ENCODE measurements at places on chromosomes 4 and X.

DNA sequence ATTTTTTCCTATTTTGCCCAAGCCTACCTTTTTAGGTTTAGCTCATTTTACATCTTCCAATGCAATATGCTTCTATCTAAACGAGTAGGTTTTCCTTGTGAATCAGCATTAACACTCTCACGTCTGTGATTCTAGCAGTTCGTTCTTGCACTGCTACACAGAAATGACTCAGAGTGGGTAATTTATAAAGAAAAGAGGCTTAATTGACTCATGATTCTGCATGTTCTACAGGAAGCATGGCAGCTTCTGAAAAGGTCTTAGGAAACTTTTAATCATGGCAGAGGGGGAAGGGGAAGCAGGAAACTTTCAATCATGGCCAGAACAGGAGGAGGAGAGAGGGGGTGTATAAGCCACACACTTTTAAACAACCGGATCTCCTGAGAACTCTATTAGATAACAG is 44.9 kb downstream of the SPANXN1 start:
- no peak for DNase-seq

DNA sequence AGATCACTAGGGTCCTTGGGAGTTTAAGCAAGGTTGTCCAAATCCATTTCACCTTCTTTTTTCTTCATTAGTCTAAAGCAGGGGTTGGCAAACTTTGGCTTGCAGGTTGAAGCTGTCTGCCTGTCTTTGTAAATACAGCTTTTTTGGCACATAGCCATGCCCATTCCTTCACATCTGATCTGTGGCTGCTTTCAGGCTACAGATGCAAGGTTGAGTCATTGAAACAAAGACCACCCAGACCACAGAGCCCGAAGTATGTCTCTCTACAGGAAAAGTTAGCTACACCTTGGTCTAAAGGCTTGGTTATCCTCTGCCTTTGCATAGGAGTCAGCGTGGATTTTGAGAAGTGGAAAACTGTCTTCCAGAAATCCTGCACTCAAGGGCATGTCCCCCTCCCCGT is 238.1 kb upstream of the STS start:
- no peak for DNase-seq

- no peak for DNase-seq
Observed at GRCh38 chrX:29376584-29376983, 789.3 kb downstream of the IL1RAPL1 start.

DNA sequence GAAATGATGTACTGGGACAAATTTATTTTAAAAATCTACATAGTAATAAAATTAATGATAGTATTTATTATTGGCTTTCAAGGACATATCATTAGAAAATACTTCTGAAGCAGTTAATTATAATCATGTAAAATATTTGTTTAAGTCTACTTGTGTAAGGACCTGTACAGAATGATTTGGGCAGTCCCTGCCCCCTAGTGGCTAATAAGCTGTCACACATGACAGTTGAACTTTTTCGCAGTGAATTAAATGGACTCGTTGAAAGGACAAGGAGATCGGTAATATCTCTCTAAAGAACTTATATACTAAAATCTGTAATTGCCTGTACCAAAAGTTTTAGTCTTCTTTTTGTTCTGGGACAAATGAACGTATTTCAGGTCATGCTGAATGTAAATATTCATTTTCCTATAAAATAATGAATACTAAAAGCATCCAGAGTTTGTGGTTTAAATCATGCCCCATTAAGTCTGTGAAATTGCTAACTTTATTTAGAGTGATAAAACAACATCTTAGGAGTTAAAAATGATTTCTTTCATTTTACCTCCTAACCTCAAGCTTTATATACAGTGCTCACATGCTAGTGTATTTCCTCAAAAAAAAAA is 13.6 kb downstream of the EXOC1 start:
- no peak for DNase-seq

DNA sequence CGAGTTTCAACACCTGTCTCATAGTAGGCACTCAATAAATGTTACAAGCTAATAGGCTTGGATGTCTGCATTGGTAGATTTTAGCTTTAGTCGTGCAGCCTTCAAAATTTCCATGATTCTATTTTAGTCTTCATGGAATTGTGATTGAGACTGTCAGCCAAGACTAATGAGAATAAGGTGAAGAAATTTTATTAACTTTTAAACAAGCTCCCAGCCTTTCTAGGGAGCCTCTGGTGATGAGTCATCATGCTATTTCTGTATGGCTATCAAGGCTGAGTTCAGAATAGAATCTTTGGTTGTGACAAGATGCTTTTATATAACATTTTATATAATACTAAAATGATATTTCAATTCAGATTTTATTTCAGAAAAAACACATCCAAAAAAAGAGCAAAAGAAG is 685.8 kb downstream of the GABRG1 start:
- no peak for DNase-seq

GRCh38 chr4:4818415-4819212 is 40.9 kb upstream of the MSX1 start:
- no peak for DNase-seq

DNA sequence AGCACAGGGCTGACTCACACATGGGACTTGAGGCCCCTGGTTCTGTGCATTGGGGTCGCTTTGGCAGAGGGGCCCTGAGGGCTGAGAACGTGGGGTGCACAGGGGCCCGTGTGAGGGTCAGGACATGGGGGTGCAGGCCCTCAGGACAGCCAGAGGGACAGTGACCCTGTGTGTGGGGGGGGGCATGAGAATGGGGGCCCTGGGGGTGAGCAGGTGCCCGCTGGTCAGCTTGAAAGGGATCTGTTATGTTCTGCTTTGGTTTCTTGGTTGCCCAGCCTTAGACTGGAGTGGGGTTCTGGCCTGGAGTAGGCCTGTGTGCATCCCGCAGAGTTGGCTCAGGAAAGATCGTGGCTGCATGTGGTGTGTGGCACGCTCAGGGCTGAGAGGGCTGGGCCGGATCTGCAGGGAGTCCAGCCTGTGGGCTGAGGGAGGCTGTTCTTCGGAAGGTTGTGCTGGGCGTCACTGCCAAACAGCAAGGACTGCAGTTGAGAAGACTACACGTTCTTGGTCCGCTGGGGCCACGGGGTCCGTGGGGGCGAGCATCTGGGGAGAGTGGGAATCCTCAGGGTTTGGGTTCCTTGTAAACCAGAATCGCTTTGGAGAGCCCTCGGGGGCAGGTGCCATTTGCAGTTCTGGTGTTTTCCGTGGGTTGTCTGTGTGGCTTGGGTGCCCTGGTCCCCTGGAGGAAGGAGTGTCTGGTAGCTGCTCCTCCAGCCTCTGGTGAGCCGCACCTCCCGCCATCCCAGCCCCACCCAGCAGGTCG is 15.2 kb upstream of the UVSSA start:
- DNase-seq, result no peak

DNA sequence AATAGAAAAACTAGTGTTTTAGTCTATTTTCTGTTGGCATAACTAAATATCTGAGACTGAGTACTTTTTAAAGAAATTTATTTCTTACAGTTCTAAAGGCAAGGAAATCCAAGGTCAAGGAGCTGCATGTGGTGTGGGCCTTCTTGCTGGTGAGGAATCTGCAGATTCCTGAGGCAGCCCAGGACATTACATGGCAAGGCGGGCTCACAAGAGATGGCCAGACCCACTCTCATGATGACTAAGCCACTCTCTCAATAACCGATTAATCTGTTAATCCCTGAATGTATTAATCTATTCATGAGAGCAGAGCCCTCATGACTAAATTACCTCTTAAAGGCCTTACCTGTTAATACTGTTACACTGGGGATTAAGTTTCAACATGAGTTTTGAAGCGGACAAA is 340.8 kb downstream of the GRXCR1 start:
- no peak for DNase-seq

DNA sequence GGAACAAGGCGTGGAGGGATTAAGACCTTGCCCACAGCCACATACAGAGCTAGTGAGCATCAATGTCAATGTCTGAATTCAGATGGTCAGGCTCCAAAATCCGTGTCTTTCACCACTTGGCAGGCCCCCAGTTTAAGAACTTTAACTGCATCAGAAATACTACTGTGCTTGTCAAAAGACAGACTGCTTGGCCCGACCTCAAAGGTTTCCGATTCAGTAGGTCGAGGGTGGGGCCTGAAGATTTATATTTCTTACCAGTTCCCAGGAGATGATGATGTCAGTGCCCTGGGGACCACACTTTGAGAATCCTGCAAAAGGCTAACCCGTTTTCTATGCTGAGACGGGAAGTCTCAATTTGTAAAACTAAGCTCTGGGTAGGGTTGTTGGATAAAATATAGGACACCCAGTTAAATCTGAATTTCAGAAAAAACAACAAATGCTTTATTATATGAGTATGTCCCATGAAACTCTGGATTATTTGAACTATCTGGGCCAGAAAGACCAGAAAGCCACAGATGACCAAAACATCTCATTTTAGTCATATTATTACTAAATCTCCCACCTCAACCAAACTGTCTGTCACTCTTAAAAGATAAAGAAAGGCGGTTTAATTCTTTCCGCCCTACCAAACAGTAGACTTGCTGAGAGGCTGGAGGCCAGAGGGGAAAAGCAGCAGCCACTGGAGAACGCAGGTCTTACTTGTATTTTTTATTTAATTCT is 42.7 kb downstream of the GATB start:
- no peak for DNase-seq

GRCh38 chr4:536351-536972 is 37.5 kb downstream of the PIGG start:
- no peak for DNase-seq

GRCh38 chrX:12972243-12972642 is 2.7 kb upstream of the TMSB4X start:
- DNase-seq, result no peak

DNA sequence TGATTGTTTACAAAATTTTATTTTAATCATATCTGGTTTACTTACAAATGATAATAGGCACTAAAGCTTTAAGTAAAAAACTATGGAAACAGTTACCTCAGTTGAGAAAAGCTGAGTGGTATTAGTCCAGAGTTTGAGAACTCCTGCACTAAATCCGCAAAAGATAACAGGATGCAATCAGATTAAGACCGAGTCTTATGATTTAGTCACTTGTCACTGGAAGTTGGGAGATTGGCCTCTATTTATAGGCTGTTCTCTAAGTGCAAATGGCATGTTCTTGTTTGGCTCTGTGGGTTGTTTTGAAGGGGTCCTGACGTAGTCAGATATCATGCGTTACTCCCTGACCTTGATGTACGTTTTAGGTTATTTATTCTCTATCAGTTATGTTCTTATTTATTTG is 6.3 kb downstream of the GPAT3 start:
- DNase-seq, result no peak

DNA sequence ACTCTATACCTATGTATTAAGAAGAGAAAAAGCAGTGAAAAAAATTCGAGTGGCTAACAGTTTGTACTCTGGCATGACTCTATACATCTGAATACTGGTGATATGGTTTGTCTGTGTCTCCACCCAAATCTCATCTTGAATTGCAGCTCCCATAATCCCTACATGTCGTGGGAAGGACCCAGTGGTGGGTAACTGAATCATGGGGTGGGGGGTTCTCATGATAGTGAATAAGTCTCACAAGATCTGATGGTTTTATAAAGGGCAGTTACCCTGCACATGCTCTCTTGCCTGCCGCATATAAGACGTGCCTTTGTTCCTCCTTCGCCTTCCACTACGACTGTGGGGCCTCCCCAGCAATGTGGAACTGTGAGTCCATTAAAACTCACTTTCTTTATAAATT is 70.4 kb downstream of the LRBA start:
- DNase-seq, result no peak

DNA sequence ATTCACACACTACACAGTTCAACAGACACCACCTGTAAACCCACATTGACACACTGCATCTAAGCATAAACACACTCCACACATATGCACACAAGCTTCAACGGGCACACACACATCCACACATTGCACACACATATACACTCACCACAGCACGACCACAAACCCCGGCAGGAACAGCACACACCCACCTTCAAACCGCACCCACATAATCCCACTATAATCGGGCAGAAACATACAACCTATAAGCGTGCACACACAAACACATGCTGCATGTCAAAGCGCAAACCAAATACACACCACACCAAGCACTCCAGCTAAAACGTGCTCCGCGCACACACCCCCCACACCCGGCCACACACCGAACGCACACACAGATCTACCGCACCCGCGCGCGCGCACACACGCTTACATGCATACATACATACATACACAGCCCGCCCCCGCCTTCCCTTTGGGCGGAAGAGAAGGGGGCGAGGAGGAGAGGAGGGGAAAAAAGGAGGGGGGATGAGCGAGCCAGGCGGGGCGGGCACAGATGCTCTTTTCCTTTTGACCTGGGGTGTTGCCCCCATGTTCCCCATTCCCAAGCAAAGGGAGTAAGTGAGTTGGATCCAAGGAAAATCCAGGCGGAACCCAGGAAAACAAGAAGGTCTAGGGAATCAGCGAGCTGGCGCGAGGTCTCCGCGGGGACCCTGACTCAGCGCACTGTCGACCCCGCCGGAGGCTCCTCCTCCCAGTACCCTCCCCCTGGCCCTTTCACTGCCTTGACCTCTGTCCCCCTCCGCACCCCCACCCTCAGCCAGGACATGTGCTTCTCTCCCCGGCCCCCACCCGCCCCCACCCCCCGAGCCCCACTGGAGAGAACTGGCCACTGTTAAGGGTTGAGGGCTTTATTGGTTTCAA is 9.9 kb downstream of the ARHGAP36 start:
- no peak for DNase-seq

DNA sequence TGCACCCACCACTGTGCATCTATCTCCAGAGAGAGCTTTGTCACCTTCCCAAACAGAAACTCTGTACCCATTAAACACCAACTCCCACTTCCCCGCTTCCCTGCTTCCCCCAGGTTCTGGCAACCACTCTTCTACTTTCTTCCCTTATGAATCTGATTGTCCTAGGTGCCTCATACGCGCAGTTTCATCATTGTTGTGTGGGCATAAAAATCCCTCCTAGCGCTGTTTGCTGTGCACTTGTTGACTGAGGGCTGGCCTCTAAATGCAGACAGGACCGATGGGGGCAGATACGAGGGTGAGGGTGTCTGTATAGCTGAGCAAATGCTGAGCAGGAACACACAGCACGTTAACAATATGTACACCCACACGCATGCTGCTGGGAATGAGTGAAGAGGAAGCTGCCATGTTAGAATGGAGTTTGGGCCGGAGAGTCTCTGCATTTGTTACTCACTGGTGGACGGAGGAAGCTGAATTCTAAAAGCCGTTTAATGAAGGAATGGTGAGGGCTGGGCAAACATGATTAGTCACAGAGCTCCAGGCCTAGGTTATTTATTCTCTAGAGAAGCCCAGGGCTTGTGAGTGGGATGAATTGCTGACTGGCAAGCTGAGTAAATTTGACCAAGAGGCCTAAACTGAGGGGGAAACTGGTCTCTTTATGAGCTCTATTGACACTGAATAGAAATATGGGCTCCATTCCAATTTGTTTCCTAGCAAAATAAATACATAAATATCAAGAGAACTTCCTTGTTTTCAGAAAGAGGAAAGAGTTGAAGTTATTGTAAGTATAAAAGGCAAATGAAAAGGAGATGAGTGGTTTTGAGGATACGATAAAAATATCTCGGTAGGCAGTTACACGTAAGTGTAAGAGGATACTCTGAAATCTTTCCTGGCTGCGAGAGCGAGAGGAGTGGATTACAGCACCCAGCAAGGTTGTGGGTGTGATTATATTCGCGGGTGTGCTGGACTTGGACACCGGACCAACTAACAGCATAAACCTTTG is 95.9 kb upstream of the RPS6KA3 start:
- DNase-seq, result no peak
